ENCODE measurements at places on chromosomes 12 and 14.

GRCh38 chr12:46858368-46858767, 32.6 kb upstream of the SLC38A4 start:
- DNase-seq, result no peak

GRCh38 chr12:4216187-4216927, 57.2 kb upstream of the CCND2 start:
- DNase-seq, result no peak

DNA sequence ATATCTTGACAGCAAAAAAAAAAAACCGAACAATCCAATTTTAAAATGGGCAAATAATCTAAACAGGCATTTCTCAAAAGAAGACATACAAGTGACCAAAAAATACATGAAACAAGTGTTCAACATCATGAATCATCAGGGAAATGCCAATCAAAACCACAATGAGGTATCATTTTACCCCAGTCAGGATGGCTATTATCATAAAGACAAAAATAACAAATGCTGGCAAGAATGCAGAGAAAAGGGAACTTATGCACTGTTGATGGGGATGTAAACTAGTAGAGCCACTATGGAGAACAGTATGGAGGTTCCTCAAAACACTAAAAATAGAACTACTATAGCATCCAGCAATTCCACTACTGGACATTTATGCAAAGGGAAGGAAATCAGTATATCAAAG, 448.2 kb downstream of the RGS6 start:
- DNase-seq, result no peak

DNA sequence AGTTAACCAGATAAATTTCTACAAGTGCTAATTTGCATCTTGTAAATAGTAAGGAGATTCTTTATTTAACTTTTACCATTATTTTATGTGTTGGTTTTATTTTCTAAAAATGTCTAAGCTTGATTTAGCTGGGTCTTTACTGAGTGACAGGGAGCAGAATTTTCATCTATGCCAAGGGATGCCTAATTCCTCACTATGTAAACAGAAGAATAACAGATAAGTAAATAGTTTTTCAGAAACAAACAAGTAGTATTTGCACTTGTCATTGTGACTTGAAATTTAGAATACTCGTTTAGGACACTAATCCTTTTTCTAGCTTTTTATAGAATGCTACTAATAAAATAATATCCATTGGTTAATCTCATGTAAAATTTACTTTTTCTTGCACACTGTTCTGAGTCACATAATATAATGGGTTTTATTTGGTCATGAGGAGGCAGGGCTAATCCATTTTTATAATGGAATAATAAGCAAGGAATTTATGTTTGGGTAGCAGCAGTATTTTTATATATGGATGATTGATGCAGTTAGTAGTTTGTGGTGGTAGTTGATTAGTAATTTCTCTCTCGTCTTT, 746.5 kb downstream of the SLC6A15 start:
- DNase-seq, result no peak

DNA sequence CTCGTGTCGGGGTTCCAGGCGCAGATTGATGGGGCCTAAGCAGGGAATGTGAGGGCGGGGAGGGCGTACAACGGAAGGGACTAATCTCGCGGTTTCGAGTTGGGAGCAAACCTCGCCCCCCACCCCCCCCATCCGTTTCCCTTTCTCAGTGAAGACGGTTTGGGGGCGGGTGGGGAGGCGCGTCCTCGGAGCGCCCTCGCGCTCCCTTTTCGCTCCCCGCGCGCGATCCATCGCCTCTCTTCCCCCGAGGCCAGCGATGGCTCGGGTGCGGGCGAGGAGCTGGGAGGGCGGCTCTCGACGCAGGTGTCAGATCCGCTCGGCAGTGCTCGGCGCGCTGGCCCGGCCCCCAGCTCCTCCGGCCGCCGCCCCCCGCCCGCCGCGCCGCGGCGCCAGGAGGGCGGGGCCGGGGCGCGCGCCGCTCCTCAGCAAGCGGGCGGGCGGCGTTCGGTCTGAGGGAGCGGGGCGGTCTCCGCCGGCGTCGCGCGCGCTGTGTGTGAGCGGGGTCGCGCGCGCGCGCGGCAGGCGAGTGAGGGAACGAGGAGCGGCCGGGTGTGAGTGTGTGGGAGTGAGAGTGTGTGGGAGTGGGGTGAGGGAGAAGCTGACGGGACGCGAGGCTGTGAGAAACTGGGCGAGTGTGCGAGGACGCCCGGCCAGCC, at the start of gene RIMKLB:
TSS of gene RIMKLB (plus strand) at position 516 of the 656 bp plus-strand sequence. CDS start 15,876 bp downstream, outside the sequence.
- peak; percentile 75 for DNase-seq

DNA sequence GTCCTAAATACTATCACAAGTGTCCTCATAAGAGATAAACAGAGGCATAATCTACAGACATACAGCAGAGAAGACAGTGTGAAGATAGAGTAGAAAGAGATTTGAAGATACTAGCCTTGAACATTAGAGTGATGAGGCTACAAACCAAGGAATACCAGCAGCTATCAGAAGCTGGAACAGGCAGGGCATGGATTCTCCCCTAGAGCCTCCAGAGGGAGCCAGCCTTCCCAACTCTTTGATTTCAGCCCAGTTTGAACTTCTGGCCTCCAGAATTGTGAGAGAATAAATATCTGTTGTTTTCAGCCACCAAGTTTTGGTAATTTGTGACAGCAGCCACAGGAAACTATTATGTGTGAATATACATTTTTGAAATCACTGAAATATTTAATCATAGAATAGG, 47.2 kb downstream of the CCDC91 start:
- DNase-seq, result no peak

DNA sequence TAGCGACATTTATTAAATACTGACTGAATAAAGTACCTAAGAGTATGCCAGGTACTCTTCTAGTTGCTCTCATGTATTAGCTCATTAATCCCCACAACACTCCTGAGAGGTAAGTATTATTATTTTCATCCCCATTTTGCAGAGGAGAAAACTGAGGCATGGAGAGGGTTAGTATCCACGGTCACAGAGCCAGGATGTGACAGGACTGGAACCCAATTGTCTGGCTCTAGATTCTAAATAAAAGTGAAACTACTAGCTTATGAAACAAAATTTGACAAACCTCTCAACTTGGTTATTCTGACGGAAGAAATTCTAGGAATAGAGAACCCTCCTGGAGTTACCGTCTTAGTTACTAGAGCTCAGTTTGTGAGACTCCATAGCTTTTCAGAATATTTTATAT, 112.2 kb downstream of the CHST11 start:
- DNase-seq, result no peak

All from activated CD4-positive, alpha-beta T cell treated with anti-CD3 and anti-CD28 coated beads for 1 hour (primary cell).